ENCODE measurements at places on chromosomes 4 and X.

DNA sequence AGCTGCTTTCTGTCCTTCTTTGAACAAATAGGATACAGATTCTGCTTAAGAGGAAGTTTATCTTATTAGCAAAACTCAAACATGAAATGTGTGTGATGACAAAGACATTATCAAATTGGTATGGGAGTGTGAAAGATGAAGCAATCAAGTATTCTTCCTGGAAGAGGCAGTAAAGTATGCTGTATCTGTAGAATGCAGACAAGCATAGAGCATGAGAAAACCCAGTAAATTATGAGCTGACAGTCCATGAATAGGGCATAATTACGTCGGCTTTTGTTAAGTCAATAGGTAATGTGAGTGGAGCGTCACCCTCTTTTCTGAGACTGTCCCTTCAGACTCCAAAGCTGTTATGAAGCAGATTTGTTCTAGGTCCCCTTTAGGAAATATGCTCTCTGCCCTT lies 458.6 kb upstream of the NWD2 start:
- DNase-seq = no peak

- no peak for DNase-seq
Measured at GRCh38 chr4:80276931-80277330, 10.5 kb downstream of the FGF5 start.

DNA sequence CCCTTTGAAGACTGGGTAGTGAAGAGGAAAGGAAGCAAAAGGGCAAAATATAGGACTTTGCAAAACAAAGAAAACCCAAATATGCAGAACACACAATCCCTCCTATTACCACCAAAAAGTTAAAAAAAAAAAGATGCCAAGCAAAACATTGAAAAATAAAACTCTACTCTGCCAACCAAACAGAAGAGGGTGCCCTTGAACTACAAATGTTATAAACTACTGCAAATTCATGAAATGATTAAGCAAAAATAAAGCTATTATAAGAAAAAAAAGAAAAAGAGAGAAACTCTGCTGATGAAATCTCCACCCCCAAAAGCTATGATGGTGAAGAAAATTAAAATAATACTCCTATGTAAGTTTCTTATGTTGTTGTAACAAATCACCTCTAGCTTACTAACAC lies 168.5 kb upstream of the STK26 start:
- DNase-seq = no peak

GRCh38 chr4:123043793-123044425 lies 121.5 kb upstream of the NUDT6 start:
- no peak for DNase-seq

- DNase-seq = no peak
Measured at GRCh38 chr4:24495388-24495787, 89.0 kb downstream of the DHX15 start.

GRCh38 chr4:66091786-66092185 lies 421.5 kb upstream of the EPHA5 start:
- no peak for DNase-seq

- no peak for DNase-seq
Measured at GRCh38 chr4:112532267-112532666, 16.3 kb upstream of the NEUROG2 start.

GRCh38 chr4:183591301-183591700 lies 67.7 kb downstream of the RWDD4 start:
- DNase-seq = no peak

GRCh38 chr4:173855015-173855414 lies 325.0 kb upstream of the HAND2 start:
- DNase-seq = no peak

GRCh38 chrX:85992811-85993229 lies 54.5 kb downstream of the CHM start:
- peak; percentile 35 for DNase-seq

- DNase-seq = no peak
Measured at GRCh38 chrX:148495176-148495575, 5.2 kb upstream of the AFF2 start.

GRCh38 chrX:20265726-20266681 lies 705 bp downstream of the RPS6KA3 start:
- no peak for DNase-seq

DNA sequence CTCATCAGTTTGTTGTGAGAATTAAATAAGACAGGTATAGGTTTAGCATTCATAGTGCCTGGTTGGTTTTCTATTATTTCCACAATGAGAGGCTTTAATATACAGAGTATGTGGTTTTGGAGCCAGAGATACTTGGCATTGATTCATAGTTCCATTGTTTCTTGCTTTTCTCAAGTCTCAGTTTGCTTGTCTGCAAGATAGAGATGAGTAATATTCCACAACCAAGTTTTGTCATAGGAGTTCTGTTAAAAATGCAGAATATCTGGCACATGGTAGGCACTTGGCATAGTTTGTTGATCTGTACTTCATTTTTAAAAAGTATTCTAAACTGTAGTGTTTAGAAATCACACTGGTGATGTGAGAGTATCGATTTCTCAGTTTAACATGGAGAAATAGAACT lies 37.5 kb upstream of the EDA2R start:
- DNase-seq = no peak

GRCh38 chrX:19566359-19567222 lies 51.3 kb upstream of the MAP3K15 start:
- DNase-seq = peak; percentile 3

- no peak for DNase-seq
Measured at GRCh38 chrX:38560776-38561125, 591 bp upstream of the TSPAN7 start.

GRCh38 chrX:21639775-21640174 lies 18.4 kb downstream of the KLHL34 start:
- DNase-seq = no peak

DNA sequence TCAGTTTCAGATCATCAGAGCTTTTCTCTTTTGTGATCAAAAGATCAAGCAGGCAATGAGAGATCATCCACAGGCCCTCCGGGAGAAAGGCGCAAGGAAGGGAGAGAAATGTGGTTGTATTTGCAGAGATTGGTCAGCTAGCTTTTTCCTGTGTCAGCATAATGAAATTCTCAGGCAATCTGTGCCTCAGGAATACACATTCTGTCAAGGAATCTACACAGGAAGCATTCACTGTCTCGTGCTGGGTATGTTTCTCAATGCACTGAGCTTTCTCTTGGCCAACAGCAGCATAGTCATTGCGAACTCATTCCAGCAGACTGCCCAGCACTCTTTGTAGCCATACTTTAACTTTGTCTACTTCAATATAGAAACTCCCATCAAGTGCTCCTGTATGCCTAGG lies 413.7 kb downstream of the PPP3CA start:
- DNase-seq = no peak

DNA sequence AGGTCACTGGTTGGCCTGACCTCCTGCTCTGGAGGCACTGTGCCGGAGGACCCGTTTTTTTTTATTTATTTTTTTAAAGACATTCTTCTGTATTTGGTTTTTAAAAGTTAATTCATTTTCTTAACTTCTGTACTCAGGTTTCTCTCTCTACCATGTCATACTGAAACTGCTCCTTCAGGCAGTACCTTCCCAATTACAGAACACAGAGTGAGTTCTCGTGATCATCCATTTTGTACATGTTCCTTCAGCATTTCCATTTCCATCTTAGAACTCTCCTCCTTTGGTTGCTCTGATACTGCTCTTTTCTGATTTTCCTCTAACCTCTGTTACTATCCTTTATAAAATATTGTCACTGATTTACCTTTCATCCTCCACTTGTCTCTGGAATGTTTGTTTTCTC lies 17.9 kb downstream of the UBE2K start:
- DNase-seq = no peak

- no peak for DNase-seq
Measured at GRCh38 chr4:184459413-184459812, 14.9 kb downstream of the IRF2 start.

GRCh38 chrX:110746014-110746413 lies 49.6 kb downstream of the CHRDL1 start:
- no peak for DNase-seq

- DNase-seq = peak; percentile 8
Measured at GRCh38 chrX:47831788-47832187, 4.9 kb upstream of the ZNF81 start.

- DNase-seq = no peak
Measured at GRCh38 chrX:51853251-51853650, 40.2 kb upstream of the MAGED1 start.

GRCh38 chr4:107972605-107973004 lies 17.1 kb upstream of the HADH start:
- DNase-seq = no peak

DNA sequence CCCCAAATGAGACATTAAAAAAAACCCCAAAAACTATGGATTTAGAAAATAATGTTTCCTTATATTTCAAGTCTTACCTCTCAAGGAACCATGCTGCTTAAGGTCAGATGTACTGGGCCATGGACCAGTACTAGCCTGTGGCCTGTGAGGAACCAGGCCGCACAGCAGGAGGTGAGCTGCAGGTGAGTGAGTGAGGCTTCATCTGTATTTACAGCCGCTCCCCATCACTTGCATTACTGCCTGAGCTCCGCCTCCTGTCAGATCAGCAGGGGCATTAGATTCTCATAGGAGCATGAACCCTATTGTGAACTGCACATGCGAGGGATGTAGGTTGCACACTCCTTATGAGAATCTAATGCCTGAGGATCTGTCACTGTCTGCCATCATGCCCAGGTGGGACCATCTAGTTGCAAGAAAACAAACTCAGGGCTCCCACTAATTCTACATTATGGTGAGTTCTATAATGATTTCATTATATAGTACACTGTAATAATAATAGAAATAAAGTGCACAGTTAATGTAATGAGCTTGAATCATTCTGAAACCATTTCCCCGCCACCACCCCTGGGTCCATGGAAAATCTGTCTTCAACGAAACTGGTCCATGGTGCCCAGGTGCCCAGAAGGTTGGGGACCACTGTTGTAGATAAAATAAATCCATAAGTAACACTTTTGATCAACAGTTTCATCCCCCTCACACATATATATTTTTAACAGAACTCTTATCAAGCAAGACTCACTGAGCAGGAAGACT lies 105.3 kb upstream of the CBR4 start:
- no peak for DNase-seq

DNA sequence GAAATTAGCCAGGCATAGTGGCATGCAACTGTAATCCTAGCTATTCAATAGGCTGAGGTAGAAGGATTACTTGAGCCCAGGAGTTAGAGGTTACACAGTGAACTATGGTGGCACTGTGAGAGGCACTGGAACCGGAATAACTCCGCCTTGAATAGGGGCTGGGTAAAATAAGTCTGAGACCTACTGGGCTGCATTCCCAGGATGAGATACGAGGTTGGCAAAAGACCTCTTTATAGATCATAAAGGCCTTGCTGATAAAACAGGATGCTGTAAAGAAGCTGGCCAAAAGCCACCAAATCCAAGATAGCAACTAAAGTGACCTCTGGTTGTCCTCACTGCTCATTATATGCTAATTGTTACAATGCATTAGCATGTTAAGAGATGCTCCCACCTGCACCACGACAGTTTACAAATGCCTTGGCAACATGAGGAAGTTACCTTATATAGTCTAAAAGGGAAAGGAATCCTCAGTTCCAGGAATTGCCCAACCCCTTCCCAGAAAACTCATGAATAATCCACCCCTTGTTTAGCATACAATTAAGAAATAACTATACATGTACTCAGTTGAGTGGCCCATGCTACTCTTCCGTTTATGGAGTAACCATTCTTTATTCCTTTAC lies 88.6 kb downstream of the CENPC start:
- DNase-seq = no peak

DNA sequence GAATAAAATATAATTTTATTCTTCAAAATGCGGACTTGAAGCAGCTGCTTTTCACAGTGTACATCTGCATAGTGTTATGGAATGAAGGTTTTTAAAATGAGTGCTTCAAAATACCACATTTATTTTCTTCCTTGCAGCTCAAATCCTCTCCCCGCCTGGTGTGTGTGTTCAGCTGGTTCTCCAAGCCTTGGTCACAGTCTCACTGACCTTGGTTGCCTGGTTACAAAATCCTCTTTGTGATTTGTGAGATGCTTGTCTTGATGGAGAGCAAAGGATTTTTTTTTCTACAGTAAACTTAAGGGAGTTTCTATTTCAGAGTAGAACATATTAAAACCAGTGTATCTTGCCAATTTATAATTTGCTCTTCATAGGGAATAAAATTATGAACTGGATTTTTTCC lies 139.2 kb downstream of the PCDH18 start:
- DNase-seq = no peak

DNA sequence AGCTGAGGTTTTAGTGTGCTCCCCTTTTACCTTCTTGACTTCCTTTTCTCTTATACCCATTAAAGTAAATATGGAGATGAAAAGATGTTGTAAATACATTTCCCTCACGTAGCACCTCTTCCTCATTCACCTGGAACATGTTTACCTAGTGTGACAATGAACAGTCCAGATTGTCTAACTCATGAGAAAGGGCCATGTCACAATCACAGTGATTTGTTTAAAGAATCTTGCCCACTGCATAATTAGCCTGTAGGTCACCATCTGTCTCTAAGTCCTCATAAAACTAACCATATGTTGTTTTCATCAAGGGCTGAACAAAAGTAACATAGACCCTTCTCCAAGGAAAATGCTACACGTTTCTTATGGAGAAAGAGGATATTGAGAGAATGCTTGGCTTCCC lies 85.7 kb downstream of the TSPAN5 start:
- no peak for DNase-seq

DNA sequence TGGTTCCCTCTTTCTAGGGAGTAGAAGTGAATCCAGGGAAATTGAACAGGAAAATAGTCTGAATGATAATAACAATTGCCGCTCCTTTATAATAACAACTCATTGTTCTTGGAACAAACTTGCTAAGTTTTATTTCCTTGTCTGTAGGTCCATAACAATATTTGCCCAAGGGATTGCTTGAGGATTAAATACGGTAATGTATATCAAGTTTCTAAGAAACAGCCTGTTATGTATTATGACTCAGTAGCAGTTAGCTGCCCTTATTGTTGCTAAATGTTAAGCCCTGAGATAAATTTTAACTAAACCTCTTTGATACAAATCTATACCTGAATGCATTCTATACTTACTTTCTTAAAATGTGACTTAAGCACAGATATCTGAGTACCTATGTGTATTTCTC lies 215.9 kb upstream of the AADAT start:
- DNase-seq = no peak

GRCh38 chr4:126965877-126966276 lies 666.9 kb upstream of the INTU start:
- DNase-seq = no peak

DNA sequence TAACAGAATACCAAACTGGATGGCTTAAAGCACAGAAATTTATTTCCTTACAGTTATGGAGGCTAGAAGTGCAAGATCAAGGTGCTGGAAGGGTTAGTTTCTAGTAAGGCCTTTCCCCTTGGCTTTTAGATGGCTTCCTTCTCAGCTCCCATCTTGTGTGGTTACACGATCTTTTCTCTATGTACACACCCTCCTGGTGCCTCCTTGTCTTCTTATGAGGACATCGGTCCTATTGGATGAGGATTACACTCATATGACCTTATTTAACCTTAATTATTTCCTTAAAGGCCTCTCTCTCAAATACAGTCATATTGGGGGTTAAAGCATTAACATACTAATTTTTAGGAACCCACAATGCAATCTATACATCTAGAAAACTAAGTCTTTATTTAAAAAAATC lies 787.9 kb upstream of the GALNTL6 start:
- DNase-seq = no peak

GRCh38 chr4:162852642-162853041 lies 314.0 kb downstream of the NAF1 start:
- DNase-seq = no peak

All from NCI-H1436 (cell line).